Sigmoid colon (tissue), 7 donors: ENCODE measurements at places on chromosomes 11 and 22. TPM values are rescaled to one million over a fixed set of nuclear protein-coding genes. Genes with fewer than 3 reads are reported as not detected.

DNA sequence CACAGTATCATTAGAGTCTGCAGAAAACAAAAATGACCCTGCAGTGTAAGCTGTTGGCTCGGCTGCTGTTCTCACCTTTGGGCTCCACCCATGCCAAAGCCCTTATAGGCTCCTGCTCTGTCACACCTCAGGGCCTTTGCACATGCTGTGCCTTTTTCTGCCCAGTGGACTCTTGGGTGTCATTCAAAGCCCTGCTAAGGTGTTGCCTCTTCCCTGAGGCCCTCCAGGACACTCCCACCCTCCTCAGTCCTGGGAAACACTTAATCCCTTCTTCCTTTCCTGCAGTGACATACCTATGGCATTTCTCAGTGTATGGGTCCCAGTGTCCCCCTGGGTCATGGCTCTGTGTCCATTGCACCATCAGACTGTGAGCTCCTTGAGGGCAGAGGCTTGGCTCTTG, 29.1 kb upstream of the CACNG2 start:
- H3K36me3 ChIP-seq: no peaks in the 10 kb centered on the region
- peaks cover 22% of the 10 kb centered on the region for H3K27me3 ChIP-seq
- H3K4me3 ChIP-seq: no peak overlapping the region
- H3K27ac ChIP-seq: no peak overlapping the region
- H3K4me1 ChIP-seq: no peaks in the 10 kb centered on the region
- peak; percentile 27 for DNase-seq

Gene CDC42EP2
- total RNA-seq: 29.1 TPM

Gene CCDC81
- total RNA-seq: 0.55 TPM

Gene LARGE2
- not detected for total RNA-seq

- H3K36me3 ChIP-seq: peaks cover 66% of the 10 kb centered on the region
- no peaks in the 10 kb centered on the region for H3K27me3 ChIP-seq
- H3K4me1 ChIP-seq: peaks cover 97% of the 10 kb centered on the region
- H3K27ac ChIP-seq: peak overlapping the region; percentile 96
- peak overlapping the region; percentile 11 for H3K4me3 ChIP-seq
Measured at GRCh38 chr22:31099386-31099785, 8.0 kb downstream of the SELENOM start.
